ENCODE measurements at places on chromosomes 5 and 9.

DNA sequence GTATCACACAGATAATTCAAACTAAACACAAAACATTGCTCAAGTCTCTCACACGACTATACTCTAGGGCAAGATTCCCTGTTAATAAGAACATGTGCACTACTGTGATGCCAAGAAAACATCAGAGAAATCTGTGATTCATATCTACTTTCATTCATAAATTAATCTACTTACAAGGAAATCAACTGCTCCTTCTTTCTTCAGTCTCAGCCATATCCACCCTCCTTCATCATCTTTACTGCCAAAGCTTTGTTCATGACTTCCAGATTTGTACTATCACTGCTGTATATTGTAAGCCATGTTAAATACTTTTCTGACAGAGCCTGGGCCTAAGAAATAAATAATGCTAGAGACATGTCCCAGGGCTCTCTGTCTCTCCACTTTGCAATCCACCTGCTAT lies 35.1 kb downstream of the CTNNAL1 start:
- DNase-seq: no peak

- DNase-seq: no peak
Observed at GRCh38 chr9:99030092-99030511, 74.8 kb upstream of the TGFBR1 start.

DNA sequence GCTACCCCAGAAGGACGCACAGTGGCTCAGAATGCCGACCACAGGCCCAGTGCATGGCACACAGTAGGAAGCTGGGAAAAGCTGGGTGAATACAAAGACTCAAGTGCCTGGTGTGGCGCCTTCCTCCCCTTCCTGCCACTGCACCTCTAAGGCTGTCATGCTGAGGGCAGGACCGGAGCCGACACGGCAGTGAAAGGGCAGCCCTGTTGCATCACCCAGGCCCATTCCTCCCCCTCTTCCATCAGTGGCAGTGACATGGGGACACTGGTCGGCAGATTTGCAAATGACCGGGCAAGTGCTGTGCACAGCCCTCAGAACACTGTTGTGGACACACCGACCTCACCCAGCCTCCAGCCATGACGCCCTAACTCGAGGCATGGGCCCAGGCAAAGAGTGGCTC lies 84.0 kb downstream of the STK10 start:
- DNase-seq: no peak

DNA sequence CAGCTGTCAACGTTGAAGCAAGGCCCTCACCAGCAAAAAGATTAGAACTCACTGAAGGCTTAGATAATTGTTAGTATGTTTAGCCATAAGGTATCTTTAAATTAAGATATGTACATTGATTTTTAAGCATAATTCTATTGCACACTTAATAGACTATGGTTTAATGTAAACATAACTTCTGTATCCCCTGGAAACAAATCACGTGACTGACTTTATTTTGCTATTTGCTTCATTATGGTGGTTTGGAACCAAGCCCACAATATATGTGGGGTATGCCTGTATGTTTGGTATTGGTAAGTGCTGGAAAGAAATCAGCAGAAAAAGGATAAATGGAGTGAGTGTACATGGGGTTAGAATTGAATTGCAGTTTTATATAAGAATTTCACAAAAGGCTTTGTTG lies 111.9 kb downstream of the NMUR2 start:
- no peak for DNase-seq

- no peak for DNase-seq
Observed at GRCh38 chr9:117672369-117672768, 31.8 kb upstream of the TLR4 start.

DNA sequence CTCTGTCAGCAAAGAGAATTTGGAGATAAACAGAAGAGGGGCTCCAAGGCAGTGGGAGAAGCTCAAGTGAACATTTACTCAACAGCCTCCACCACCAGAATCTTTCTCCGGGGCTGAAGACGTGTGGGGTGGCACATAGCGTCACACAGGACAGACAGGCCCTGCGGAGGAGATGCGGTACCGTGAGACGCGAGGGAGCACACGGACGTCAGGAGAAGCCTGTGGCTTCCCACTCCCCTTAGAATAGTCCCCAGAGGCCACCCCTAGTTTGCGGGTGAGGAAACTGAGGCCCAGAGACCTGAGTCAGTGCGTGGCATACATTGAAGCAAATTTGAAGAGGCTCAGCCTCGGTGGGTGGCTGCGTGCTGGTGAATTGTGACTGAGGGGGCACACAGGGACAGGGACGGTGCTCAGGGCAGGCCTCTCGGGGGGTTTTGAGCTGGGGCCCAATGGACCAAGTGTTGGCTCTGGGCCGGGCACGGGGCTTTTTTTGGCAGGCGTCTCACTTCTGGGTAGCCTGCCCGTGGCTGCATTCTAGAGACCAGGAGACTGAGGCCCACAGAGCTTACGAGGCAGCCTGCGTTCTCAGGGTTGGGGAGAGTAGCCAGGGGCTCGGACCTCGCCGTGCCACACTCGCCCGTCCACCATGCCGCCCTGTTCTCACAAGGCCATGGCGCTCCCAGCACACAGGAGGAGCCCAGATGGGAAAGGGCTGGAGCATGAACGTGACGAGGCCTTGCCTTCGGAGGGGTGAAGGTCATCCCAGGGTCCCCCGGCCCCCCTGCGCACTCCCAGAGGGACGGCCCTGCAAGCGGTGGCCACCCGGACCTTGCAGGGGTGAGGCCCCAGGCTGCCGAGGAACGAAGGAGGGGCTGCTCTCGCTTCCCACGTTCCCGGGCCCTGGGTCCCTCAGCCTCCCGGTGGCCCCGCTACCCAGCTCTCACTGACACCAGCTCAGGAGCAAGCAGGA lies 220.6 kb downstream of the C9orf50 start:
- DNase-seq: no peak

DNA sequence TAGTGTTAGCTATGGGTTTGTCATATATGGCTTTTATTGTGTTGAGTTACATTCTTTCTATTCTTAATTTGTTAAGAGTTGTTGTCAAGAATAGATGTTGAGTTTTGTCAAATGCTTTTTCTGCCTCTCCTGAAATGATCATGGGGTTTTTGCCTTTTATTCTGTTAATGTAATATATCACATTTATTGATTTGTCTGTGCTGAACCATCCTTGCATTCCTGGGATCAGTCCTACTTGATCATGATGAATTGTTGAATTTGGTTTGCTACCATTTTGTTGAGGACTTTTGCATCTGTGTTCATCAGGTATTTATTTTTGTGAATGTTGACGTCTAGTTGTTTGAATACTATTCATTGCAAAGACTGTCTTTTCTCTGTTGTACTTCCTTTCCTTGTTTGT lies 23.9 kb downstream of the RIC1 start:
- no peak for DNase-seq

- no peak for DNase-seq
Observed at GRCh38 chr5:151255621-151256286, 2.8 kb downstream of the GM2A start.

GRCh38 chr5:95026718-95027117 lies 258.2 kb downstream of the MCTP1 start:
- DNase-seq: no peak

DNA sequence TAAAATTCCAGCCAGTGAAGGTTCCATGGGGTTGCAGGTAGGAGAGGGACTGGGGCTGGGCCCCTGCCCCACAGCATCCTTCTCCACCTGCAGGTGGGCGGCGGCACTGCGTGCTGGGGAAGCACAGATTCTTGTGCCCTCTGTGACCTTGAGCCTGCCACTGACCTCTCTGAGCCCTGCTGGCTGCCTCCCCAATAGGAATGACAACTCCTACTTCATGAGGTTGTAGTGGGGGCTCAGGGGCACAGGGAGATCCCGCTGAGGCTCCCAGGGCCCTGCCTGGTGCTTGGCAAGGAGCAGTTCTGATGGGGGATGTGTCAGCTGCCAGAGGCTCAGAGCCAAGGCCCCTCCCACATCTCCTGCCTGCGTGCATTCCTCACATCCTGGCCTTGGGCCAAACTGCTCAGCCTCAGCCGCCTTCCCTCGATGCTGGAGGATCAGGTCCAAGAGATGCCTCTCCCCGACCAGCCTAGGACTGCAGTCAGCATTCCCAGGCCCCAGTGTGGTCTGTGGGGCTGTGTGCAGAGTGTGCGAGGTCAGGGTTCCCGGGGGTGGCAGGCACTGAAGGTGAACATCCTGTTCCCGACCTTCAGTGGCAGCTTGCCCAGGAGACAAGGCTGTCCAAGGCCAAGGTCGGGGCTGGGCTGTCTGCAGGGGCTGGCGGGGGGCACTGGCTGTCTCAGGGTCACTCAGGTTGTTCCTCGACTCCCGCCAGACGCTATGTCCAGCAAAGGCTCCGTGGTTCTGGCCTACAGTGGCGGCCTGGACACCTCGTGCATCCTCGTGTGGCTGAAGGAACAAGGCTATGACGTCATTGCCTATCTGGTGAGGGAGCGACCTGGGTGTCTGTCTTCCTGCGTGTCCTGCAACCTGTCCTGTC lies 7.0 kb downstream of the ASS1 start:
- no peak for DNase-seq

DNA sequence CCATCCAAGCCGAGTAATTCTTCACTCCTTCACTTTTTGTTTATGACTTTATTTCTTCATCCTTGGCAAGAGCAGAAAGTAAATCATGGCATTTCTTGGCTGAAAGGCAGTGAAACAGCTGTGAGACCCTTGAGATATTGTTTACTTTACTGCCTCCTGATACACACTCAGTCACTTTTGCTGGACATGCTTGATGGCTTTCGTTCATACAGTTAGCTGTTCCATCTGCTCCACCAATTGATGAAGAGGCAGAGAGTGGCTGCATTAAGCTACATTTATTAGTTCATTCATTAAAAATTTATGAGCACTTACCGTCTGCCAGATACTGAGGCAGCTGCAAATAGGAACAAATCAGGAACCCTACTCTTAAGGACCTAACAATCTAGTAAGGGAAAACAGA lies 184.4 kb upstream of the OR13F1 start:
- no peak for DNase-seq

DNA sequence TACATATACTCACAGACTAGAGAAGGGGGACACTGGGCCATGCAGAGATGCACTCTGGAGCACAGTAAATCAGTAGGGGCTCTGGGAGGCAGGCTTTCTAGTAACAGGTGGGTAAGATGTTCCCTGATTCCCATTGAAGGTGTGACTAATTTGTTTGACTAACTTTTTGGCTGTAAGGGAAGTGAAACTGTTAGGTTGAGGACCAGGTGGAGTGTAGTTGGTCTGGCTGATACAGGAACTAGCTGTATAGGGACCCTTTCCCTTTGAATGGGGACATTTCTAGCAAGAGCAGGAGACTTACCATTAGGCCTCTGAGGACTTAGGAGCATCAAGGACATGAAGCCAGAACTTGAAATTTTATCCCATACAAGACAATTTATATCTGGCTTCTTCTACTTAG lies 989.6 kb upstream of the COX7C start:
- DNase-seq: no peak

GRCh38 chr5:118604106-118604505 lies 384.2 kb downstream of the DTWD2 start:
- no peak for DNase-seq

DNA sequence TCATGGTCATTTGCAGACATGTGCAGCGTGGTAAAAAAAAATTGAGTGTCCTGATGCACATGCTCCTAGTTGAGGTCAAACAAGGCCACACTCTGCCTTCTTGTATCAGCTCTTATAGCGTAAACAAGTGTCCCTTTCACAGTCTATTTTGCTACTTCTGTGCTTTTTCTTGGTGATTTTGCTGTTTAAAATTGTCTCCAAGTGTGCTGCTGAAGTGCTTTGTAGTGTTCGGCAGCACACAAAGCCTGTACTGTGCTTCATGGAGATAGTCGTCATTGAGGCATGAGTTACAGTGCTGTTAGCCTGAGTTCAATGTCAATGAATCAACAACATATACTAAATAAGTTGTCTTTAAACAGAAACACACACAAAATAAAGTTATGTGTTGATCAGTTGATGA lies 690.4 kb upstream of the MEF2C start:
- no peak for DNase-seq

- DNase-seq: no peak
Observed at GRCh38 chr5:10421896-10422691, 19.6 kb upstream of the ROPN1L start.

- DNase-seq: no peak
Observed at GRCh38 chr9:106310782-106311181, 552.2 kb upstream of the ZNF462 start.

DNA sequence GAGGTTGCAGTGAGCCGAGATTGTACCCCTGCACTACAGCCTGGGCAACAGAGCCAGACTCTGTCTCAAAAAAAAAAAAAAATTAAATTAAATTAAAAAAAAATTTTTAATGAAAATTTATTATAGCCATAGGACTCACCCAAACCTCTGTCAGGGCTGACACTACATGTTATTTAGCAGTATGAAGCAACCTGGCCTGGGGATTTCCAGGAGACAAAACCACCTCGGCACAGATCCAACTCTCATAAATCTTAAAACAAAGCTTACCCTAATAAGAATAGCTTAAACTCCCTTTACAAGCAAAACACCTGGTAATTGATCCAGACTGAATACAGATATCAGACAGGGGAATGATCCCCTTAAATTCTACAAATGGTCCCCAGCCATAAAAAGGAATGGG lies 38.4 kb downstream of the PPP1R2B start:
- no peak for DNase-seq

DNA sequence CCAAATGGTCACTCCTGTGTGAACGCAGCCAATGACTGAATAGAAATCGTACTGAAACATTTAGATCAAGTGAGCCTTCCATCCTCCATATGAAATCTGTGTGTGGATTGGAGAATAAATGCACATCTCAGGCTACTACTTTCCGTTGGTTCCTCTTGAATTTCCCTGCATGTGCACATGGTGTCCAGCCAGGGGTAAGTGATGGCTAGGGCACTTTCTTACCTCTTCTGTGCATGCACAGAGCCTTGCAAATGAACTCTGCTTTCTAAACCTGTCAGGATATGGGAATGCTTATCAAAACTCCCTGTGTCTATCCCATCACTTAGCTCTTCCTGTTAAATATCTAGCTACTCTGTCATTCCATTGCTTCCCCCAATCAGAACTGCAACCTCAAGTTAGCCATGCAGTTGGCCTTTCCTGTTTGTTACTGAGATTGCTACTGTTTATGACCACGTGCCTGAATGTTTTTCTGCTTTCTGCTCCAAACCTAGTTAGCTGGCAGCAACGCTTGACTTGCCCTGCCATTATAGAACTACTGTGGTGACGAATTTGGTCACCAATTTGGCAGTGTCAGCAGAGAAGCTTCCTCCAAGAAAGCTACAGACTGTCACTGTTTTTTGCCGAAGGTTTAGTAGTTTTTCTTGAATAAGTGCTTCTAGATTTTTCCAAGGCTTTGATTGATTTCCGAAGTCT lies 661.6 kb downstream of the LRRC70 start:
- no peak for DNase-seq

GRCh38 chr5:89343666-89344065 lies 460.7 kb upstream of the MEF2C start:
- DNase-seq: no peak

GRCh38 chr5:171433982-171434676 lies 14.7 kb downstream of the FGF18 start:
- no peak for DNase-seq

Data from stimulated activated CD4-positive, alpha-beta T cell treated with anti-CD3 and anti-CD28 coated beads, Interleukin-4, amount 100 ng/mL, for 24 hours (primary cell).